Activated CD4-positive, CD25-positive, alpha-beta regulatory T cell treated with anti-CD3 and anti-CD28 coated beads, Interleukin-2, amount 50 U/mL, for 72 hours (primary cell): ENCODE measurements at places on chromosomes 3 and 15.

GRCh38 chr3:61996366-61996765 lies 377.0 kb downstream of the FEZF2 start:
- DNase-seq = no peak

DNA sequence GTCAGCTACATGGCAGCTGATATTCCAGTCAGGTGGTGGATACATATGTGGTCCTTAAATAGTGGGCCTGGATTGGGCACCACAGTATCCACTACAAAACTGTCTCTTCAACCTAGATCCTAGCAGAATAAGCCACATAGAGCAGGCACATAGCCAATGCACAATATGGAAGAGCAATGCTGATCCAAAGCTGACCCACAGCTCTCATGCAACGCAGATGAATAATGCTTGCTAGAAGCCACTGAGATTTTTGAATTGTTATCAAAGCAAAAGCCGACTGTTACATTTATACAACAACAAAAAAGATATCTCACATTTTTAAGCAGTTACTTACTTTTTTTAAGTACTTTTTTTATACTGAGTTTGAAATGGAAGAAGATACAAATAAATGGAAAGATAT lies 11.2 kb downstream of the CNTN3 start:
- no peak for DNase-seq

DNA sequence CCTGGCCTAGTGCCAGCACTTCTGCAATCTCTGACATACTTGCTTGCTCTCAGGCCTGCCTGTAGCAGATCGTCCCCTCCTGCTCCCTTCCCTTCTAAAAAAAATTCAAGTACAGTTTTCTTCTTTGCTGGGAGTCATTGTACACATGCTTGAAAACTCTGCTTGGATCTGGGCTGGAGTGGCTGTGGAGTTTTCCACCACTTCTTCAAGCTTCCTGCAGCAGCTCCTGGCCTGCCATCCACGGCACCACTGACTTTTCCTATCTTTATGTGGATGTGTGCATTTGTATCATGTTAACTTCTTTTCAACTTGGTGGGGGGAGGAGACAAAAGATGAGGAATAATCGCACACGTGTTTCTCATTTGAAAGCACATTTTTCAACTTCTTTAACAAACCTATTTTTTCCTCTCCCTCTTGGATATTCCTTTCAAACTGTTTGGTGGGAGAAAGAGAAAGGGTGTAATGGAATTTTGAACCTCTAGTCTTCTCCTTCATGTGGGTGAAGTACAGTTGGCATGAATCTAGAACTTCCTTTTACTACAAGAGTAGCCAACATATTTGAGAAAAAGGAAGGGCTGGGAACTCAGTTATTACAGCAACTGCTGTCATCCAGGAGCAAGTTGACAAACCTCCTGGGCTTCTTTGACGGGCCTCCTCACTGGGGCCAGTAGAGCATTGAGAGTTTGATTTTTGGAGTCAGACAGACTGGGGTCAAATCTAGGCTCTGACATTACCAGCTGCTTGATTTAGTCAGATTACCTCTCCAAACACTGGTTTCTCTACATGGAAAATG lies 61.2 kb upstream of the LRTM1 start:
- DNase-seq = no peak

DNA sequence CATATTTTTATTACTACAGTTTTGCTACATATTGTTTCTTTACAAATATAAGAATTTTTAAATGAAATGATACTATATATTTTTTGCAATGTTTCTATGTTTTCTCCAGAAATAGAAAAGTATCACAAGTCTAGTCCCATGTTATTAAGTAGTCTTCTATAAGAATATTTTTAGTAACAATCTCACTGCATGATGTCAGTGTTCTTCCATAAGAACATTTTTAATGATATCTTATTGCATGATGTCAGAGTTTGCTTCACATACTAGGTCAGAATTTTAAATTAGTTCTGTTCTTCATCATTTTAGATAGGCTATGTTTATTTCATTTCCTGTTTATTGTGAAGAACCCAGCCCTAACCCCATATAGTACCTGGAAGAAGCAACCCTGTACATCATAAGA lies 265.3 kb upstream of the IL12A start:
- no peak for DNase-seq

GRCh38 chr3:62467966-62468722 lies 94.8 kb upstream of the FEZF2 start:
- DNase-seq = no peak

GRCh38 chr3:100348727-100349126 lies 14.2 kb downstream of the NIT2 start:
- DNase-seq = no peak

DNA sequence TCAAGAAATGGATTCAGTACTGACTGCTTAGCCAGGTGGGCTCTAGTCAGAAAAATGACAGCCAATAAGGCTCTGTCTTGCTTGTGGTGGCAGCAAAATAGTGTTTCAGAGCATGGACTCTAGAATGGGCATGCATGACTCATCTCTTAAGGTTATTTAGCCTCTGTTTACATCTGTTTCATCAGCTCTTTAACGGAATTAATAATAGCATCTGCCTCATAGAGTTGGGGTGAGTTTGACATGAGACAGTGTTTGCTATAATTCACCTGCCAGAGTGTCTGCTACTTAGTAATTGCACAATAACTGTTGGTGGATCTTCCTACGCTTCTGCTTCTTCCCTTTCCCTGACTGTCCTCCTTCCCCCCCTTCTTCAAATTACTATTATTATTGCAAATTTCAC lies 350.4 kb upstream of the SEMA6D start:
- DNase-seq = no peak

- peak; percentile 48 for DNase-seq
Measured at GRCh38 chr3:155853214-155854140, 750 bp downstream of the SLC33A1 start.

- DNase-seq = no peak
Measured at GRCh38 chr15:57403566-57404325, 27.4 kb downstream of the CGNL1 start.
